ENCODE measurements at places on chromosomes 13 and 19.

GRCh38 chr19:16066611-16067104 is 9.6 kb upstream of the TPM4 start:
- DNase-seq: peak; percentile 54

- no peak for DNase-seq
These were observed 825 bp upstream of the YIF1B start for GRCh38 chr19:38316477-38317067.

GRCh38 chr13:93476175-93476574 is 249.6 kb downstream of the GPC6 start:
- DNase-seq: no peak

- no peak for DNase-seq
These were observed 502.1 kb downstream of the RFC3 start for GRCh38 chr13:34320084-34320483.

- no peak for DNase-seq
These were observed 792.4 kb upstream of the SLITRK5 start for GRCh38 chr13:86878781-86879180.

- no peak for DNase-seq
These were observed 9.3 kb upstream of the FBXL3 start for GRCh38 chr13:77036279-77036678.

GRCh38 chr19:18233224-18233825 is 7.1 kb upstream of the PDE4C start:
- no peak for DNase-seq

DNA sequence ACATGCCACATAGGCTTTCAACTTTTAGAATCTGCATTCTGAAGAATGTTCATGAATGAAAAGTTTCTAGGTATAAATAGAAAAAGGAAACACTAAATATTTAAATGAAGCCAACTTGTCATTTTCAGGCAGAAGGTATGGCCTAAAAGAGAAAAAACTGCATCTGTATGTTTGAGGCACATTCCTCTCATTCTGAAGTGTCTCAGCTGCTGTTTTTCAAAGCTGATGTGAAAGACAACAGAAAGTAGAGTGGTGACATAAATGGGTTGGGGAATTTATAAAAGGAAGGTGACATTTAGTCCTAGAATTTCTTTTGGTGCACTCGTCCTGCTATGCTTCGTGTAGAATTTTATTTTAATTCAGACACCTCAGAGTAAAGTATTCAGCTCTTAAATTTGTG is 539.6 kb upstream of the SLITRK5 start:
- DNase-seq: no peak

DNA sequence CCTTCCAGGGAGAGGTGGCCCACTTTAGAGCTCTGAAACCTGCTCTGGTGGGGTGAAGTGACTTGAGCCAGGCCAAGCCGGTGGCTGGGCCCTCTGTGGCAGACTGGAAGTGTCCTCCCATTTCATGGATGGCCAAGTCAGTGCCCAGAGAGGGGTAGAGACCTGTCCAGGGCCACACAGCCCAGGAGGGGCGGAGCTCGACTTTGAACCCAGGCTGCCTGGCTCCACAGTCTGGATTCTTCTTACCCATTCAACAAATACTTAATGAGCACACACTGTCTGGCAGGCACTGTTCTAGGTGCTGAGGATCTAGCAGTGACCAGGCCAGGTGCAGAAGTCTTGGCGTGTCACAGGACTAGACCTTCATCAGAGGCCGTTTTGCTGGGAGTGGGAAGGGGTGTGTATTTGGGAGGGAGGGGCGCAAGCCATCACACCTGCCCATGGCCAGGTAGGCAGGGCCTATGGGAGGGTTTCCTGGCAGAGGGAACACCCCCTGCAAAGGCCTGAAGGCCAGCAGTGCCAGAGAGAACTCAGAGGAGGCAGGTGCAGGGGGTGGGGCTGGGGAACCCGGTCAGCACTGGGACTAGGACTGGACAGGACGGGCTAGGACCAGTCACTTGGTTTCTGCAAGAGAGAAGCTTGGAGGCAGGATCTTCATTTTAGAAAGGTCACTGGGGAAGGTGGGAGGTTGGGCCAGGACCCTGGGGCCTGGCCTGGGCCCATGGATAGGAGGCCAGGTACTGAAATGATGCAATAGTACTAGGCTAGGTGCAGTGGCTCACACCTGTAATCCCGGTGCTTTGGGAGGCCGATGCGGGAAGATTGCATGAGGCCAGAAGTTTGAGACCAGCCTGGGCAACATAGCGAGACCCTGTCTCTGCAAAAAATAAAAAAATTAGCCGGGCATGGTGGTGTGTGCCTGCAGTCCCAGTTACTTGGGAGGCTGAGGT is 31.8 kb downstream of the DNM2 start:
- no peak for DNase-seq

DNA sequence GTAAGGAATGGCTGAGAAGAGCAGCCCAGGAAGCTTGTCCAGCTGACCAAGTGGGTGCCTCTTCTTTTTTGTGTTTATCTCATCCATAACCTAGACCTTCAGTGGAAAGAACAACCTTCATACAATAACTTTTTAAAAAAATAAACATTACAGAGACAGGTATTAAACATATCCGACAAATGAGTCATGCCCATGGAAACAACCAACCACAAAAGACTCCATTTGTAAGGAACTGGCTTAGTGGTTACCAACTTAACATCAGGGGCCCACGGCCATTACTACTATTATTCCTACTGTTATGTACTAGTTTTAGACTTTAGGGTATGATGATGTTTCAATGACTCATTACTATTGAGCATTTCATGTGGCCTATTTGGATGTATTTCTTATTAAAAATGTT is 191.7 kb upstream of the SERP2 start:
- no peak for DNase-seq

GRCh38 chr13:106373989-106374572 is 161.4 kb downstream of the EFNB2 start:
- DNase-seq: no peak

- no peak for DNase-seq
These were observed 10.3 kb downstream of the TMEM272 start for GRCh38 chr13:51834581-51835171.

DNA sequence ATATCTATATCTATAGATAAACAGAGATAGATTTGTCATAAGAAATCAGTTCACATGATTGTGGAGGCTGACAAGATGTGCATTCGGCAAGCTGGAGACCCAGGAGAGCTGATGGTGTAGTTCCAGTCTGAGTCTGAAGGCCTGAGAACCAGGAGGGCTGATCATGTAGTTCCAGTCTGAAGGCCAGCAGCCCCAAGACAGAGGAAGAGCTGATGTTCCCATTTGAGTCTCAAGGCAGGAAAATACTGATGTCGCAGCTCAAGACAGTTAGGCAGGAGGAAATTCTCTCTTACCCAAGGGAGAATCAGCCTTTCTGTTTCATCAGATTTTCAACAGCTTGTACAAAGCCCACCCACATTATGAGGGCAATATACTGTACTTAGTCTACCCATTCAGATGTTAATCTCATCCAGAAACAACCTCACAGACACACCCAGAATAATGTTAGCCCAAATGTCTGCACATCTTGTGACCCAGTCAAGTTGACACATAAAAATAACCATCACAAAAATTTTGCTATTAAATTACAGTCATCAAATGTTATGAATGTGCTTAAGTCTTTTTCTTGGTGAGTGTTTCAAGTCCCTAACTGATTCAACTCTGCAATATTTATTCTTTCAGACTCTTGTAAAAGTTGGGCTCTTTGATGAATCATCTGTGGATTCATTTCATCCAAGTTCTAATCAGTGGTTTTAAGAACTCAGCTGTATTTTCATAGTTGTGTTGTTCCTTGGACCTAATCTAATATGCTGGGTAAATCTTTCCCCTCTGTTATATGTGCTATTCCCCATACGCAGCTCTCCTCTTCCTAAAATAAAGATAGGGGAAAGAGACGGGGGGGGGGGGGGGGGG is 22.7 kb upstream of the LRCH1 start:
- no peak for DNase-seq

DNA sequence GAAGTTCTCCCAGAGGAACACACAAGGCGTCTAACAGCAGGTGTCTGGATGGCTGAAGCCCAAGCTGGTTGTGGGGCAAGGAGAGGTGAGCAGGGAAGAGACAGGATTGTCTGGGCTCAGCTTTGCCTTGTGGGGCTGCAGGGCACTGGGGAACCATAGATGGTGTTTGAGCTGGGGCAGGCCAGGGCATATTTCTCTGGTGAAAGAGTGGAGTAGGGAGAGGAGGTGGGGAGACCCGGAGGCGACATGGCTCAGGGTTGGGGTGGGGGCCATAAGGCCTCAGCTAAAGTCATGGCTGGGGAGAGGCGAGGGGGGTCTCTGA is 5.4 kb upstream of the PALM start:
- DNase-seq: peak; percentile 4

DNA sequence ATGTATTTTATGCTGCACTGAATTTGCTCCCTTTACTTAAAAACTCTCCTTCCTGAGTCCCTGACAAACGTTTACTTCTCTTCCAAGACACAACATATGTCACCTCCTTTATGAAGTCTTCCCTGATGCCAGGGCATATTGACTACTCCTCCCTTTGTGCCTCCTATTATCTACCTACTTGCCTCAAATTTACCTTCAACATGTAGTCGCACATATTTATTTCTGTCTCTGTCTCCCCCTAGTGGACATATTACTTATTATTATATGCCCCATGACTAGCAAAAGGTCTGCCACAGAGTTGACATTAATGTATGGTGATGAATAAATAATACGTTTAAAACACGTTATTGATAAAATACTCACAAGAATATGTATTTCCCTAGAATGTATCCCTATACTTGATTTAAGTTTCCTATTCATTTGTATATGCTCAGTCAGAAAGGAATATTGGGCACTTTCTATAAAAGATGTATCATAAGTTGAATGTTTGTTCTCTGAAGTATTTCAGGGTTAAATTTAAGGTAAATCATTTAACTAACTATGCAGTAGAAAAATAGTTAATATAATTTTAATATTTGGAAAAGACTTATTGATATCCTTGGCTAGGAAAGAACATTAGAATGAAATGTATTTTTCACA is 250.3 kb upstream of the ATXN8OS start:
- peak; percentile 5 for DNase-seq

GRCh38 chr19:41845051-41845590 is 279 bp downstream of the DMRTC2 start:
- DNase-seq: no peak

GRCh38 chr13:114114006-114114640 is 18.3 kb downstream of the RASA3 start:
- DNase-seq: no peak

DNA sequence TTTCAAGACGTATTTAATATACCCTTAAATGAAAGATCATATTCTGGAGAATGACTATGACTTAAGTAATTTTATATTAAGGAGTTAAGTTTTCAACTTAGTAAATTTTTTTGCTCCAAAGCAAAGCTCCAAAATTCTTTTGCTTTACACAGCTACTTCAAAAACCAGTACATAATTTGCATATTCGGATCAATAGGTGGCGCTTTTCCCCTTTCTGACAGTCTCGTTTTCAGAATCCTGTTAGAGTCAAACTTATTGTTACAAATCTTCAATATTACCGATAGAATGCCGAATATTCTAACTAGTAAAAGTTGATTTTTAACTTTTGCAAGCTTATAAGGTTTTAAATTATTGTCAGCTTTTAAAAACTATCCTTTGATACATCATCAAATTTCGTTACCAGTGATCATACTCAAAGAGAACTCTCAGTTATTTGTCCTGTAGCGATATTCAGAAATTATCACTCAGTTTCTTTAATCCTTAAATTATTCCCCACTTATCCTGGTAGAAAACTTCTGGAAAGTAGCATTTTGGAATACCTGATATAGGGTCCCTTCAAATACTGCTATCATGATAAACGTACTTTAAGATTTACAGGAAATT is 852.7 kb upstream of the KLHL1 start:
- DNase-seq: peak; percentile 45

GRCh38 chr13:48334534-48335127 is 31.1 kb downstream of the RB1 start:
- peak; percentile 64 for DNase-seq

GRCh38 chr13:80173224-80173623 is 167.7 kb downstream of the SPRY2 start:
- DNase-seq: peak; percentile 88

DNA sequence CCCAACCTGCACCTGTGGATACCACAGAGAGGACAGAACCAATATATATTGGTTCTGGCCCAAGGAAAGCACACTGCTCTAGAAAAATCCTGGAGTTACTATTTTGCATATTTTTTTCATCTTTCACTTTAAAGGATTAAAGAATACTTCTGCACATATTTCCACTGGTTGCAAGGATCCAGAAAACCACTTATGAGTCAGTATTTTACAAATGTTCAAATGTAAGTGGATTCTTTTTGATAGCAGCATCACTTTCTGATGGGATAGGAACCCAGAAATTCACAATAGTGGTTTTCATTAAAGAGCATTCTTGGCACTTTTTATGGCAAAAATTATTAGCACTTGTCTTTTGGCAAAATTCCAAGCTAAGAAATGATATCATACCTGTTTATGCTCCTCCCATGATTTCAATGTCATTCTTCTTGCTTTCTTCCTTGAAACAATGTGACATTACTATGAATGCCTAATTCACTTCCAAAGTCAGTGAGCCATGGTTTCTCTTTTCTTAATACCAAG is 38.2 kb downstream of the MZT1 start:
- no peak for DNase-seq

DNA sequence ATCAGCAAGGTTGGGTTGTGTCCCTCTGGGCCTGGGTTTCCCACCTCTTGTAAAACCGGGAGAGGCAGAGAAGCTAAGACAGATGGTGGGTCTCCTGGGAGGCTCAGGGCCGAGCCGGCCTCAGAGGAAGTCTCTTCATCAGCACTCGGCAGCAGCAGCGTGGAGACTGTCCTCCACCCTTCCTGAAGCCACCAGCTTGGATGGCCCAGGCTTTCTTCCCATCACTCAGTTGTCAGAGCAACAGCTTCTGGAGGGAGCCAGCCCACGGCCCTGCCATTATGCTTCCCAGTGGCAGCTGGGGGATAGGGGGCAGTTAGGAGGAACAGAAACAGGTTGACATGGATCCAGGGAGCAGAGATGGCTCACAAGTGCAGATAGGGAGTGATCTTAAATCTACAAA is 191.0 kb downstream of the KATNAL1 start:
- no peak for DNase-seq

DNA sequence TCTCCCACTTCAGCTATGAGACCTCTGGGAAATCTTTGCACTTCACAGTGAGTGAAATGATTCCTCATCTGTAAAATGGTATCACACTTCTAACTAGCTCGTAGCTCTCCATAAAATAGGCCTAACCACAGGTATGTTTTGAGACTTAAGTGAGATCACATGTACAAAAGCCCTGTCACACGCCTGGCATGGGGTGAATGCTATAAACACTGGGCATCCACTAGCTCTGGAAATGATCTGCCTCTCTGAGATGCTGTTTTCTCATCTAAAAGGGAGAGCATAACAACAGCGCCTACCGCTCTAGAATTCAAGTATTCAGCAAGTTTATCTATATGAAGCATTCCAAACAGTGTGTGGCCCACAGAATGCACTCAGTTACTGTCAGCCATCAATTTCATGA is 2.2 kb downstream of the AKT2 start:
- no peak for DNase-seq

- DNase-seq: no peak
These were observed 15.9 kb downstream of the CYTH2 start for GRCh38 chr19:48484931-48485612.

DNA sequence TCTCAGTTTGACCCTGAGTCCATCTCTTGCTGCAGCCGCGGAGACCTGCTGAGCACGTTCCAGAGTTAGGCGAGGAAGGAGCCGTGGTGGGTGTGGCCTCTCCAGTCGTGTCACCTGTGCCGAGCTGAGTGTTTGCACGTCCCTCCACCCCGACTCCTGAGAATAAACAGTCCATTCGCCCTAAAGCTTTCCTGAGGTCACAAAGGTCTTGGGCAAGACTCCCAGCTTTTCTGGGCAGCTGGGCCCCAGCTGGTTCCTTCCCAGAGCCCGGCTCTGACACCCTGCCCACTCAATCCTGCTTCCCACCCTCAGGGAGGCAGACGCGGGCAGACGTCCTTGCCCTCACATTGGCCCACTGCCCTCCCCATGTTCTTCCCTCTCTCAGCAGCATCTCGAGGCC is 142.2 kb downstream of the KCTD15 start:
- DNase-seq: no peak
